ENCODE measurements at places on chromosomes 1 and 21.

- no peak for DNase-seq
These were observed 1.9 kb downstream of the YBX1 start for GRCh38 chr1:42684139-42684538.

GRCh38 chr1:47824297-47824696 lies 172.9 kb downstream of the TRABD2B start:
- DNase-seq, result no peak

DNA sequence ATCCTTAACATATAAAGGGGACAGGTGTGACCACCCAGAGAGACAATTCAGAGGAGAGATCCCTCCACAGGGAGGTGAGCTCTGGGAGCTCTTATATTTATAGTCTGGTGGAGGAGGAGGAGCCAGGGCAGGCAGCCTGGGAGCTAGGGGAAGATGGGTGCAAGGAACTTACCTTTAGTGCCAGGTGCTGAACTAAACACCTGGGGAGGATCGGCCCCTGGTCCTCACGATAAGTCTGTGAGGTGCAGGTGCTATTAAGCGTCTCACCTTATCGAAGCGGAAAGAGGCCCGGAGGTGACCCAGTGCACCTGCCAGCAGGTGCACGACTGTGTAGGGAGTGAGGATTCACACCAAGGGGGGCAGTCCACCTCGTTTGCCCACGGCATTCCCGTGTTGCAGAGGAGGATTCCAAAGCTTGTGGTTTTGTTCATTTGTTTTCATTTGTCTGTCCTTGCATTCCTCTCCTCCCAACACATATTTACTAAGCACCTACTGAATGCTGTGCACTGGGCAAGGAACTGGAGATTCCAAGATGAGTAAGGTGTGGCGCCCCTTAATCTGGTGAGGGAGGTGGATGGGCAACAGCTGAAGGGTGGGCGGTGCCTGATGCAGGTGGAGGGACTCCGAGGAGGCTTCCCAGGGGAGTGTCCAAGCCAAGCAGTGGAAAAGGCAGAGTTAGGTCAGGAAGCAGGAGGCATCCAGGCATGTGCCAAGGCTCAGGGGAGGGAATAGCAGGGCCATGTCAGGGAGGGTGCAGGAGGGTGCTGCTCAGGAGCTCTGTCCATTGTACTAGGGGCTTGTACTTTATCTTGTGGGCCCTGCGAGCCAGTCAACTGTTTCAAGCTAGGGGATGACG lies 11.5 kb downstream of the ARHGEF10L start:
- no peak for DNase-seq

GRCh38 chr1:234770924-234771540 lies 161.1 kb upstream of the IRF2BP2 start:
- no peak for DNase-seq

GRCh38 chr1:245605480-245606156 lies 450.8 kb downstream of the KIF26B start:
- no peak for DNase-seq

GRCh38 chr1:238581332-238581731 lies 690.6 kb upstream of the ZP4 start:
- DNase-seq, result no peak

GRCh38 chr1:56063461-56063860 lies 515.9 kb downstream of the PLPP3 start:
- no peak for DNase-seq

GRCh38 chr21:27058673-27059605 lies 92.1 kb upstream of the ADAMTS5 start:
- DNase-seq, result no peak

GRCh38 chr21:34027721-34028461 lies 45.5 kb upstream of the MRPS6 start:
- DNase-seq, result no peak

Measured in pulmonary artery endothelial cell (primary cell).